Fibroblast of skin of left quadriceps (primary cell): ENCODE measurements at places on chromosomes 1 and 21.

DNA sequence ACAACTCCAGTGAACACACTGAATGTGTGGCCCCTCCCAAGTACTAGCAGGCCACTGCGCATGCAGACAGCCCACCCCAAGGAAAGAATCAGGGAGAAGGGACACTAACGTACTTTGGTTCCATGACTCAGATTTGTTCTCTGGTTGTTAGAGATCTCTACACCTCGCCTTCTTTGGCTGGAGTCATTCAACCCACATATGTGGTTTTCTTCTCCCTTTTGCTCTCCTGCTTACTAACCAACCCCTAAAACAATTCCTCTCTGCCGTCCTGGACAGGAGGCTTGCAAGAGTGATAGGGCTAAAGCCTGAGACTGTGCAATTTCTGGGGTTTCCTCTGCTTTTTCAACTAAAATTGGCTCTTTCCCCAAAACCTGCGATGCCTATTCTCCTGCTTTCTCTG lies 5.7 kb upstream of the CD48 start:
- DNase-seq, result no peak

DNA sequence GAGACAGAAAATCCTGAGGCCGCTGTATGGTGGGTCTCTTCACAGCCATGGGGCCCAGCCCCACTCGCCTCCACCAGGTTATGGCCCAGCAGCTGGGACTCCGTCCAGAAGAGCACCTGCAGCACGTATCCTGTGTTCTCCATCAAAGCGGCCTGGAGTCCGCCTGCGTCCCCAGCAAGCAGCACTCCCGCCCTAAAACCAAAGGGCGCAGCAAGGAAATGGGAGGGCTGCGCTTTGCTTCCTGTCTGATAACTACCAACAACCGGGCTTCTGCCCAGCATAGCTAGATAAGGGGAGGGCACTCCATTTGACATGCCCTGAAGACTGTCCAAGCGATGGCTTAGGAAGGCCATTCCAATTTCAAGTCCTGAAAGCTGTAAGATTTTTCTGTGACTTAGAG lies 119.9 kb downstream of the KCNJ15 start:
- no peak for DNase-seq

DNA sequence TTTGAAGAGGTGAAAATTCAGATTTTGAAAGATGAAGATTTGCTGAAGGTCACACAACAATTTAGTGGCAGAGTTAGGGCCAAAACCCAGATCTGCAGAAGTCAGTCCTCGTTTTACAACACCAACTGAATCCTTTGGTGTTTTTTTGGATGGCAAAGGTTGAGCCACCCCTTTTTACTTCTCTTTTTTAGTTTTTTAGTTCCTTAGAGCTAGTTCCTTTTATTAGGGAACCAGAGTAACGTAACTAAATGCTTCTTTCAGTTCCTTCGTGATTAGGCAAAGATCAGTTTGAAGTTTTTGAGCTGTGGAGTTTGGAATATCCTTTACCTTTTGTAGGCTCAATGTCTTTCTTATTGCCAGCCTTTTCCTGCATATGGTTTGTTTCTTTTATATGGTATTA lies 67.9 kb upstream of the ARID1A start:
- no peak for DNase-seq

GRCh38 chr1:235632506-235633401 lies 16.8 kb downstream of the GNG4 start:
- DNase-seq, result peak; percentile 26

DNA sequence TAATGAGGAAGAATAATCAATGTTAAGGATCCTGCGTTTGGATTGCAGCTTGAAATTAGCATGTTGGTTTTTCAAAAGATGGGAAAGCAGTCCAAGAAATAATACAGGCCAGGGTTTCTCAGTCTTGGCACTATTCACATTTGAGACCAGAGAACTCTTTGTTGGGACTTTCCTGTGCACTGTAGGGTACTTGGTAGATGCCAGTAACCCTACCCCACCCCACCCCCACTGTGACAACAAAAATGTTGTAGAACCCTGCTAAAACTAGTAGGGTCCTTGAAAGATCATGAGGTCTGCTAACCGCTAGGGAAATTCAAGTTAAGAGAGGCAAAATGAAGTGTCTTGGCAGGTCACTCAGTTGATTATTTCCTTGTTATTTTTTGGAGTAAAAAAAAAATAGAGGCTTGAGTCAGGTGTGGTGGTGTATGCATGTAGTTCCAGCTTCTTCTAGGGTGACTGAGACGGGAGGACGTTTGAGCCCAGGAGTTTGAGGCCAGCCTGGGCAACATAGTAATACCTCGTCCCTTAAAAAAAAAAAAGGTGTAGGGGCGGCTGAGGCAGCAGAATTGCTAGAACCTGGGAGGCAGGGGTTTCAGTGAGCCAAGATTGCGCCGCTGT lies 53.3 kb downstream of the SPEN start:
- no peak for DNase-seq

DNA sequence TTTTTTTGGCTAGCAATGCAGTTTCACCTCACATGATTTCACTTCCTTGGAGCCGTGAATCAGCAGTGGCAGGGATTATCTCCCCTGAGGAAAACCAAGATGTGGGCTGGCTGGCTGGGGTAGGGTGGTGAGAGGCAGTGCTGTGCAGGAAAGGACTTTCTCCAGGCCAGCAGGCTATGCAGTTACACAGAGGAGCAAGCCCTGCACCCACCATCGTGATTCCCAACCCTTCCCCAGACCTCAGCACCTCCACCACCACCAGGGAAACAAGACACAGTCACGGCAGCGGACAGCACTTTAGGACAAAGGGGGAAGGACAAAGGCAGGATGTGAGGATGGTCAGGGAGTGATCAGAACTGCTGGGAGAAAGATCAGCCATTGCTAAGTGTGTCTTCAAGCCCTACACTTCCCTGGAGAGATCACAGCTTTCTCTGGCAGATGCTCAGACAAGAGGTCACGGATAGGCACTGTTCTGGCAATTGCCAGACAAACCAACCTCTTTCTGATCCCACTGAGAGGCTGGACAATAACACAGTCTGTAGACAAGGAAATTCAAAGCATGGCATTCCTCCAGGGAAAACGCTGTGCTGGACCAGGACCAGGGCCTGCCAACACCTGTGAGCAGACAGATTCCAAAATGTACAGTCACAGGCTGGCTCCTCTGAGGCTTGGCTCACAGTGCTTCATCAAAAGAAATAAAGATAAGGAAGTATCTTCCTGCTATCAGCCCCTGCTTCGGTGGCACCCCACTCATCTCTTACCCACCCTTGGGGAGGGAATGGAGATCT lies 509.4 kb downstream of the SMYD3 start:
- no peak for DNase-seq

GRCh38 chr1:221740369-221740992 lies 1.4 kb downstream of the DUSP10 start:
- no peak for DNase-seq

DNA sequence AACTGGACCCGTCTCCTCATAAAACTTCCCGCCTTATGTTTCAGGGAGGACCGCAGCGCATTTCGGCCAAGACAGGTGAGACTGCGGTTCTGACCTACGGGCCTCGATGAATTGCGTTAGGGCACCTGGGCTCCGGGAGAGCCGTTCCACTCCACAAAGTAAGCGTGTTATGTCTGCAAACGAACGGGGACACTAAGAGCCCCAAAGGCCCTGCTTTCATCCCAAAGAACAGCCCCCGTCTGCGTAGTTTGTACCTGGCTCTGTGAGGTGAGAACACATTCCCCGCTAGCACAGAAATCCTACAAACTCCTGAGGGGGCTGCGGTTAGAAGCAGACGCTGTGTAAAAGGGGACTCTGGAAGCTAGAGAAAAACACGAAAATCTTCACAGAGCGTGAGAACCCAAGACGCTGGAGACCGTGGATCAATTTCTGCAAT lies 41.6 kb upstream of the PPIAL4F start:
- DNase-seq, result no peak

DNA sequence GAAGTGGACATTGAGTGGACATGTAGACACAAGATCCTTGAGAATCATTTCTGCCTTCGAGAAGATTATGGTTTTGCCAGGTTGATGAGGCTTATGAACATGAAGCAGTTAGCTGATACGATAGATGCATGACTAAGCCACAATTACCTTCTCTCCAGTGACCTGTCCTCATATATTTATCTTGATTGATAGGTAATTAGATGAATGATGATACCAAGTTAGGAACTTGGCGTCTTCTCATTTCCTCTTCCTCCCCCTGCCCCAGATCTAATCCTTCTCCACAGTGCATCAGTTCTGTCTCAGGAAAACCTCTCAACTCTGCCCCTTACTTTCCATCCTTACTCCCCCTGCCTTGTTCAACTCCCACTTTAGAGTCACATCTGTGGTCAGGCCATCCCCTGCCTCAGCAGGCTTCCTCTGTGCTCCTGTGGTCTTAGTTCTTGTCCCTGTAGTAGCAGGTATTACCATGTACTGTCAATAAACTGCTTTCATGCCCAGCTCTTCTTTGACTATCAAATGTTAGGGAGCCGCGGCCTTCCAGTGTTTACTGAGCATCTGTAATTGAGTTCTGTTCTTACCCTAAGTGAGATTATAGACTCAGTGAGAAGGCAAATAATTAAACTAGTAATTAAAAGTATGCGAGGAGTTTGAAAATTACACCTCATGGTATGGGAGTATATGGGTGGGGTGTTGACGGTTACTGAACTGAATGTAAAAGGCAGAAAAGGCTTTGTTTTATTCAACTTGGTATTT lies 5.1 kb downstream of the ST6GALNAC3 start:
- no peak for DNase-seq

- no peak for DNase-seq
Observed at GRCh38 chr1:244150665-244151064, 99.6 kb downstream of the ZBTB18 start.

GRCh38 chr1:187985145-187985896 lies 1156.6 kb downstream of the PLA2G4A start:
- no peak for DNase-seq

GRCh38 chr1:183218971-183219615 lies 33.0 kb downstream of the LAMC2 start:
- no peak for DNase-seq

GRCh38 chr1:184258525-184258924 lies 128.3 kb upstream of the C1orf21 start:
- no peak for DNase-seq

DNA sequence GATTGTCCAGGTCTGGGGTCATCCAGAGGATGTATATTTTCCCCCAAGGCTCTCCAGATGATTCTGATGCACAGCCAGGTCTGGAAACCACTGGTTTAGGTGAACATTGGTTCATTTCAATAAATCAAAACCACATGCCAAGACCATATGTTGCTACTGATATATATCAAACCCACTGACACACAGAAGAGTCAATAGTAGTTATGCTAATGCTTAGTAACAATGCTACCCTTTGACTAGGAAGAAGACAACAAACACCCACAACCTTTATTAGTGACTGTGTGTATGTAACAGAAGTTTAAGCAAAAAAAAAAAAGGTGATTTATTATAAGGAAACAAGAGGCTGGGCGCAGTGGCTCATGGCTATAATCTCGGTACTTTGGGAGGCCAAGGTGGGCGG lies 35.6 kb upstream of the POU2F1 start:
- no peak for DNase-seq

DNA sequence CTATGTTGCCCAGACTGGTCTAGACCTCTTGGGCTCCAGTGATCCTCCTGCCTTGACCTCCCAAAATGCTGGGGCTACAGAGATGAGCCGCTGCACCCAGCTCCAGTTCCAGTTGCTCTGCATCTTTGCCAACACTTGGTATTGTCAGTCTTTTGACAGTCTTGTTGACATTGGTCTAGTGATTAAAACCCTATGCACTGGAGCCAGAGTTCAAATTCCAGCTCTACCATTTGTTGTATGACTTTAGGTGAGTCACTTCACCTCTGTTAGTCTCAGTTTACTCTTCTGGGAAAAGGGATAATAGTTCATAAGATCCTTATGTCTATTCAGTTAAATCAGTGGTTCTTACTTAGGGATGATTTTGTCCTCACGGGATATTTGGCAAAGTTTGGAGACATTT lies 32.9 kb upstream of the MED18 start:
- no peak for DNase-seq

- DNase-seq, result peak; percentile 62
Observed at GRCh38 chr1:205748403-205749233, 1.4 kb downstream of the NUCKS1 start.

DNA sequence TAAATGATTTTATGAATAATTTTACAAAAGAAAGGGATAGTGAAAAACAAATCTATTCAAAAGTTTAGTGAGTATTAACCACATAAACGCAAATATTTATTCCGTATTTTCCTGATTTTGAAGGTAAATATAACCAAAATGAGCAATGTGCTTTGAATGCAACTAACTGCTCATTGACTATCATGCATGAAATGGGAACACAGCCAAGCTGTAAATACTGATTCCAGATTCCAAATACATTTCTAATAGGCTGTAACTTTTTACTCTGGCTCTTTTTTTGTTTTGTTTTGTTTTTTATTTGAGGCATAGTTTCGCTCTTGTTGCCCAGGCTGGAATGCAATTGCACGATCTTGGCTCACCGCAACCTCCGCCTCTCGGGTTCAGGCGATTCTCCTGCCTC lies 41.8 kb downstream of the SELENOF start:
- peak; percentile 18 for DNase-seq

GRCh38 chr1:33599516-33600115 lies 127.2 kb downstream of the ZSCAN20 start:
- DNase-seq, result no peak

DNA sequence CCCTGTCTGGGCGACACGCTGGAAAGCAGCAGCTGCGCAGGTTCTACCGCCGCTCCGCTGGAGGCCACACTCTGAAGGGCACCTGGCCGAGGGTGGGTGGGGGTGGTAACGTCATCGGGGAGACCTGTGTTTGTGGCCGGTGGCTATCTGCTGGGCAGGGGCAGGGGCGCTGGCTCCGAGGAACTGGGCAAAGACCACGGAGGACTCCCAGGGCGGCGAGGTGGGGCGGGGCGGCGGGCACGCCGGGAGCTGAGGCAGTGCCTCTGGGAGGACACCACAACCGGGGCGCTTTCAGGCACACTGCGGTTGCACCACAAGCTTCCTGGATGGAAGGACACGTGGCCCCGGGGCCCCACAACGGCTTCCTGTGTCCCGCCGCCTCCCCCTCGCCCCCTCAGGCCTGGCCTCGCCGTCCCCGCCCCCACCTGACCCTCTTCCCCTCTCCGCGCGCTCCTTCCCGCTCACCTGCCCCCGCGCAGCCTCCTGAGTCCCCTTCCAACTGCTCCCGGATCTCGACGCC lies 3.3 kb upstream of the DENND2D start:
- no peak for DNase-seq

- no peak for DNase-seq
Observed at GRCh38 chr1:22613572-22613918, 22.9 kb upstream of the C1QA start.

DNA sequence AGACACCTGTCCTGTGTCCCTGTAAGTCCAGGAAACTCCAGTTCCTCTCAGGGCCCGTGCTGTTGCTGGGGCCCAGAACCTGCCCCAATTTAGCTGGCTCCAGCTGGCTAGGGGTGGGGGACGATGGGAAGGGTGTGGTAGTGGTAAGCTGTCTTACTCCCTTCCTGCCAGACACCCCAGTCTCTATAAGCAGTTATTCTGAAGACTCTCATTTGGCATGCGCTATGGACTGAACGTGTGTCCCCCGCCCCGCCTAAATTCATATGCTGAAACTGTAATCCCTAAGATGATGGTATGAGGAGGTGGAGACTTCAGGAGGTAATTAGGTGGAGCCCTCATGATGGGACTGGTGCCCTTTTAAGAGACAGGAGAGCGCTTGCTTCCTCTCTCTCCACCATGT lies 82.0 kb downstream of the MAP3K7CL start:
- no peak for DNase-seq
